HS-27A (cell line): ENCODE measurements at places on chromosomes 1 and 21.

GRCh38 chr21:26655460-26655859, 82.4 kb upstream of the CYYR1 start:
- no peak for DNase-seq

DNA sequence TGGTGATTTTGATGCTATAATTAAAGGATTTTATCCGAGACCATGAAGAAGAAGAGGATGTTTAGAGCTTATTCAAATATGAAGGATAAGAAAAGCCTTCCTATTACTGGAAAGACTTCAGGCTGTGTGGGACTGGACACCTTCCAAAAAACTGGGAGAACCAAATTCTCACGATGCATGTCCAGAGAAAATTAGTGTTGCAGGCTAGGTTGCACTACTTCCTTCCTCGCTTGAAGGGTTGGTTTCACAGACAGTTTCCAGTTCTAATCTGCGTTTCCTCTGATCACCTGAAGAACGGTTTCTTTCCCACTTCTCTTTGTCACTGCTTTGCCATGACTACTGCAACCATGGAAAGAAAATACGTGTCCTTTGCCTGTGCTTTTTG, 2.0 kb downstream of the MTARC2 start:
- DNase-seq = no peak

- no peak for DNase-seq
These were observed 68.1 kb downstream of the GRIK3 start for GRCh38 chr1:36966242-36966641.

- no peak for DNase-seq
These were observed 3.2 kb upstream of the CELSR2 start for GRCh38 chr1:109246141-109246551.

GRCh38 chr1:167881786-167882185, 32.1 kb downstream of the ADCY10 start:
- DNase-seq = no peak

DNA sequence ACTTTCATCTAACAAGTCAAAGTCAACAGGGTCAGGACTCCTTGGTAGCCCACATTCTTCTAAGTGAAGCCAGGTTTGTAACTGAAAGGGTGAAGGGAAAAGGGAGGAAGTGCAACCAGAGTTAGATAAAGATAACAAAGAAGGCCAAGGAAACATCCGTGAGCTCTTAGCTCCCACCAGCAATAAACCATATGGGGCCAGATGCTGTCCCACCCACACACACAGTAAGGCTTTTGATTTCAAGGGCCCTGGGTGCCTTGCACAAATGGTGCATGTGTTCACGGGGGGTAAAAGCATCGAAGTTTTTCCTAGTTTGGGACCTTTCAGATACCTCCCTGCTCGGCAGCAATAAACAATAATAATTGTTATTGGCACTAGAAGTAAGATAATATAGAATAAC, 5.1 kb upstream of the TIAM1 start:
- no peak for DNase-seq

GRCh38 chr1:198201956-198202784, 45.4 kb downstream of the NEK7 start:
- no peak for DNase-seq

- no peak for DNase-seq
These were observed 62.7 kb upstream of the LAPTM5 start for GRCh38 chr1:30820299-30820698.

GRCh38 chr1:24409535-24409934, 4.0 kb downstream of the STPG1 start:
- no peak for DNase-seq

DNA sequence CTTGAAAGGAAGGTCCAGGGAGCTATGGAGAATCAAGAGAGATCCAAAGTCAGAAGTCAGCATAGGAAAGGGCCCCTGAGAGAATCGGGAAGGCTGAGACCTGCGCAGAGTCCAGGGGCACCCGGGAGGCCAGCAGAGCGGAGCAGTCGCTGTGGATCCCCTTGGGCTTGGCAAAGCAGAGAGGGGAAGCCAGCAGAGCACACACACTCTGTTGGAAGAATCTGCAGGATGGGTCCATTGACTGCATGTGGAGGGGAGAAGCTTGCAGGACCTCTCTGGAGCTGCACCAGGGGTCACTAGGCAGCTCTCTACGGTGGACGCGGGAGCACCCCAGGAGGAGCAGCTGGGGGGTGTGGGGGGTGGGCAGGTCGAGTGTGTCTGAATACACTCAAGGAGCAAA, 6.4 kb downstream of the RIPK4 start:
- DNase-seq = no peak

GRCh38 chr1:58782178-58783089, 1.4 kb downstream of the JUN start:
- no peak for DNase-seq

- no peak for DNase-seq
These were observed 7.5 kb upstream of the DAB1 start for GRCh38 chr1:57431400-57431799.

- no peak for DNase-seq
These were observed 36.1 kb downstream of the COA6 start for GRCh38 chr1:234409328-234409727.

GRCh38 chr1:42931108-42931539, 27.5 kb downstream of the SLC2A1 start:
- DNase-seq = no peak

- DNase-seq = no peak
These were observed 1.0 kb upstream of the PSRC1 start for GRCh38 chr1:109283748-109284600.

DNA sequence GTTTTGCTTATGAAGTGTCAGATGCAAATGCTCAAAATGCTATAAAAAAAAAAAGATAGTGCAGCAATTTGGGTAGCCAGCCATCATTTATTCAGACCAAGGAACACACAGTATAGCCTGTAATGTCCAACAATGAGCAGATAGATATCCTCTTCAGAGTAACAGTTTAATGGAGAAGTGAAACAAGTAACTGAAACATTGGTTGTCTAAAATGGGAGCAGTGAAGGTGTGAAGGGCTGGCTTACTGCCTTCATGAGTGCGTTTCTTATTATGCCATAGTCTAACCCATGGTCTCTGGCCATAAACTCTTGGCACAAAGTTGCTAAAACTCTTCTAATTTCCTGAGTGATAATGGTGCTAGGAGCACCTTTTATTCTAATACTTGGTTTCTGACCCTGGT, 11.4 kb downstream of the RGS5 start:
- DNase-seq = no peak

DNA sequence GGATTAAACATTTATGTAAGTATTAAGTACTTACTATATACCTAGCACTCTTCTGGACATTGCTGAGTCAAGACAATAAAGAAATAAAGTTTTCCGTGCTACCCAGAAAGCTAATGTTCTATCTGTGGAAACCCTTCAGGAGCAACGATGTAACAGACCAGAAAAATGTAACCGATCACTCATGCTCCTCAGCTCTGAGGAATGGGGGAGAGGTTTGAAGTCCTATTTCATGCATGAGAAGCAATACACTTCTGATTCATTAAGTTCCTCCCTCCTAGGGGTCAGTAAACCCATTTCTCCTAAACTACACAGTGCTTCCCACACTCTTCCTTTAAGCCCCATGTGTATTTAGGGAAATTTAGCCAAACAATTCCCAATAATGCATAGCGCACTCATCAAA, 25.6 kb upstream of the KAZN start:
- DNase-seq = no peak

DNA sequence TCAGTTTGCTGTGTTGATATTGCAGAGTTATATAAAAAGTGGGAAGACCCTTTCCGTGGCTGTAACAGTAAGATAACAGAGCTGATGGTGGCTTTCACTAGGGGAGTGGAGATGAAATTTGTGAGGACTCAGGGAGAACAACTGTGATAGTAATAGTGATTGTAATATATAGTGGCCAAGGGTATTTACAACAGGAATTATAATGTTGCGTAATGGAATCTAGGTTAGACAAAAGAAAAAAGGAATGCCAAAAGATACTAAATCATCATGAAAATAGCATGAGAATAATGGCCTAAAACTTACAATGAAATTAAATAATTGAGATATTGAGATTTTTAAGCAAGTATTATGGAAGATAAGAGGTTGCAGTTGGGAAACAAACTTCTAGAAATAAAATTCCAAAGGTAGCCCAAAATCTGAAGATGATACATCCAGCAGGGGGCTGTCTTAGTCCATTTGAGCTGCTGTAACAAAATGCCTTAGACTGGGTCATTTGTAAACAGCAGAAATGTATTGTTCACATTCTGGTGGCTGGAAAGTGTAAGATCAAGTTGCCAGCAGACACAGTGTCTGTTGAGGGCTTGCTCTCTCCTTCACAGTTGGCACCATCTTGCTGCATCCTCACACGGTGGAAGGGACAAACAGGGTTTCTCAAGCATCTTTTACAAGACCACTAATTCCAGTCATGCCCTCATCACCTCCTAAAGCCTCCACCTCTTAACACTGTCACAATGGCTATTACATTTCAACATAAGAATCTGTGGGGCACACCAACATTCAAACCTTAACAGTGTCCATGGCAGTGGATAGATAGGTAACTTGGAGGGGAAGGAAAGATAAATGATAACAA, 711.2 kb downstream of the MRPL39 start:
- DNase-seq = peak; percentile 9

GRCh38 chr1:80251171-80251570, 1244.6 kb upstream of the ADGRL4 start:
- DNase-seq = no peak

GRCh38 chr1:234125283-234125682, 220.8 kb downstream of the SLC35F3 start:
- DNase-seq = no peak

DNA sequence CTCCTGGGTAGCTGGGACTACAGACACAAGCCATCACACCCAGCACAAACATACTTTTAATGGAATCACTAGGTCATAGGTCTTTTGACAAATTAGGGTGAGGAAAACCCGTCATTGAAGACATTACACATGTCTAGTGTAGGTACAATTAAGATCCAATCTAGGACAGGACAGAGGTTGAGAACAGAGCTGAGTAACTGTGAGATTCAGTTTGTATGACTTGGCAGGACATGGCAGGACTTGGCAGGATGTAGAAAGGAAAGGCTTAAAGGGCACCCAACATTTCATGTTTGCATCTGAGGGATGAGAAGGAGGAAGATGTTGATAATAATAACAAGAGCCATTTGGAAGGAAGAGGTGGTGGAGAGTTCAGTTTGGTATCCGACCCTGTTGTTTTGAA, 483.8 kb downstream of the PCP4 start:
- no peak for DNase-seq

- no peak for DNase-seq
These were observed 14.4 kb downstream of the FHAD1 start for GRCh38 chr1:15261155-15262002.

GRCh38 chr1:63624911-63625310, 31.7 kb downstream of the PGM1 start:
- DNase-seq = peak; percentile 81

GRCh38 chr1:232952514-232953499, 2.4 kb downstream of the NTPCR start:
- peak; percentile 30 for DNase-seq

GRCh38 chr1:8294170-8294697, 23.7 kb upstream of the SLC45A1 start:
- DNase-seq = no peak

DNA sequence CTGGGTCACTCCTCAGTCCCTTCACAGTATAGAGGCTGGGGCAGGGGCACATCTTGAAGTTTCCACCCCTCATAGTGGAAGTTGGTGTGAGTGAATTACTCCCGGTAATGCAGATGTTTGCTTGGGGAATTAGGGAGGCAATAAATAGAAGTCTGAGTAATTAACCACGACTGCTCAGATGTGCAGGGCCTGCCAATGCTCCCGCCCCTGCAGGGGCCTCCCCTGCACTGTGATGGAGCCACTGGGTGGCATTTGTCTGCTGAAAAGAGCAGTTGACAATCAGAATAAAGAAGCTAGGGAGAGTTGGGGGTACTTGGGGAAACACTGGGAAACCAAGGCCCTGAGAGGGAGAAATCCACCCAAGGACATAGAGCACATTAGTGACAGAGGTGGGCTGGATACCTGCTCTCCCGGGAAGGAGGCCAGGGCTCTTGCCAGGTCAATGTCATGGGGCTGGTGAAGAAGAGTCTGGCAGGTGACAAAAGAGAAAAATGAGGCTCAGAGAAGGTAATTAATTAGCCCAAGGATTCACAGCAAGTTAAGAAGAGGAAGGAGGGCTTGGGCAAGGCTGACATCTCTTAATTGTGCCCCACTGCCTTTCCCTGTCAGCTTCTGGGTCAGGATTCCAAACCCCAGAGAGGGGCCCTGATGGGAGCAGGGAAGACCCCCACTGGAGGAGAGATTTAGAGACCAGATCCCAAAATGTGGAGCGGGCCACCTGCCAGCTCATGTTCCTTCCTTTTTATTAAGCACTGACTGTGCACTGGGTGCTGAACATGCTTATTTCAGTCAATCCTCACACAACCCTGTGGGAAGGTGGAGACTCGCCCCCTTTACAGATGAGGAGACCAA, 436.2 kb downstream of the MATN1 start:
- no peak for DNase-seq

- no peak for DNase-seq
These were observed 871 bp downstream of the SLFNL1 start for GRCh38 chr1:41020654-41021053.

GRCh38 chr21:36072453-36073162, 2.8 kb downstream of the CBR1 start:
- DNase-seq = no peak

- DNase-seq = no peak
These were observed 95.8 kb downstream of the DISC1 start for GRCh38 chr1:231722356-231722755.

- DNase-seq = no peak
These were observed 1.9 kb downstream of the SLC6A9 start for GRCh38 chr1:44029260-44029910.

- no peak for DNase-seq
These were observed 24.9 kb upstream of the CTPS1 start for GRCh38 chr1:40954626-40955025.

DNA sequence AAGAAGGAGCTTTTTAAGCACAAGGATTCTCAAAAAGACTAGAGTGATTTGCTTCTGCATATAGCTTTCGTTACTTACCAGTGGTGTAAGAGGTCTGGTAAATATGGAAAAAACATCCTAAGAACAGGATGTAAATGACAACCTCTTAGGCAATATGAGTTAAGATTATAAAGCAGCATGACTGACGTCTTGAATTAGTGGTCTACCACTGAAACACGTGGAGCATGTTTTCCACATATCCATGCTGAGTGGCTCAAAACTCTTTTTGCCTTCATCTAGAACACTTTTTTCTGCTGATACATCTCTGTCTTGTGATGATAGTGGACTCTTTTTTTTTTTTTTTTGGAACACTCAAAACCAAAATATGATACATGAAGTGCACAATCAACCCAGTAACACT, 44.6 kb downstream of the RCAN1 start:
- no peak for DNase-seq

- DNase-seq = peak; percentile 43
These were observed 137.4 kb upstream of the USP25 start for GRCh38 chr21:15592271-15592860.

GRCh38 chr1:76870037-76870436, 2.8 kb downstream of the ST6GALNAC5 start:
- DNase-seq = no peak

GRCh38 chr21:42758721-42759593, 105.5 kb downstream of the PDE9A start:
- no peak for DNase-seq
